BE2C (cell line): ENCODE measurements at places on chromosomes 16 and 17.

GRCh38 chr16:5461141-5461540, 363.5 kb upstream of the EEF2KMT start:
- DNase-seq: peak; percentile 30

GRCh38 chr17:77449373-77449907, 308.7 kb downstream of the SEC14L1 start:
- no peak for DNase-seq

DNA sequence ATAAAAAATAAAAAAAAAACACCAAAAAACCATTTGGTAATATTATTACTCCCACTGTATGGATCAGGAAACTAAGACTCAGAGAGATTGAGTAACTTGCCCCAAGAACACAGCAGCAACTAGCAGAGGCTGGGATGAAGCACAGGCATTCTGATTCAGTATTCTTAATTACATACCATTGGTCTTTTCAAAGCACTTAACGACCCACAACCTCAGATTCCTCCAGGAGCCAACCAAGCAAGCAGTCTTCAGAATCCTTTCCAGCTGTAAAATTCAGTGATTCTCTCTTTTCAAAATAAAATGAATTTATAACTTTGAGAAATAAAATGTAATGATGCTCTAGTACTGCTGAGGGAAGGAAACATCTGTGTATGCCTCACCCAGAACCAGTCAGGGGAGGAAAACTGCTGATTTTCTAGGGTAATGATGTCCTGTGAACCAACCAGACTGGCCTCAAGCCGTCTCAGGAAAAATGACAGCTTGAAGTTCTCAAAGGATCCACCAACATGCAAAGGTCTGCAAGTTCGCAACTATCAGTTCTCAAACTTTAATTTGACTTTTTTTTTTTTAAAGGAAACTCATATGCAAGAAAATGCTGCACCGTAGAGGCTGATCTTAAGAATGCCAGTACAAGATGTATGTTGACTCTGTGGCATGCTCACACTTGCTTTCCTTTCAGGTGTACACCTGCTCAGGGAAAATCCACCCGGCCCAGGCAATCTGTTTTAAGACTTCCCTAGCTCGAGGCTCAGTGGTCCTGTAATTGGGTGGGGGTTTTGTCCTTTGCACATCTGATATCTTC, 9.0 kb downstream of the CUEDC1 start:
- no peak for DNase-seq

DNA sequence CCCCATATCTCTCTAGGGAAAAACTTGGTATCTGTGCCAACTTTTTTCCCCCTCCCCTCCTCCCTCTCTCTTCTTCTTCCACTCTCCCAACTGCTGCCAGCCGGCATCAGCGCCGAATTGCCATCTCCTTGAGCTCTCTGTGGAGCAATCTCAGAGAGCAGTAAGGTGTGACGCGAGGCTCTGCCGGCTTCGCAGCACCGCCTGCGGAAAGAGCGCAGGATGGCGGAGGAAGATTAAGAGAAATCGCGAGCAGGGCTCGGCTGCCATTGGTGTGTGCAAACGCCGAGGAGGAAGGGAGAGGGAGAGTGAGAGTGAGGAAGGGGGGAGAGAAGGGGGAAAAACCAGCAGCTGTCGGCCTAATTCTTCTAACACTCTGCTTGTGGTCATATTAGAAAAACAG, 44.2 kb downstream of the NEUROD2 start:
- DNase-seq: peak; percentile 42

- DNase-seq: no peak
Observed at GRCh38 chr17:43616029-43616351, 45.7 kb downstream of the MEOX1 start.

DNA sequence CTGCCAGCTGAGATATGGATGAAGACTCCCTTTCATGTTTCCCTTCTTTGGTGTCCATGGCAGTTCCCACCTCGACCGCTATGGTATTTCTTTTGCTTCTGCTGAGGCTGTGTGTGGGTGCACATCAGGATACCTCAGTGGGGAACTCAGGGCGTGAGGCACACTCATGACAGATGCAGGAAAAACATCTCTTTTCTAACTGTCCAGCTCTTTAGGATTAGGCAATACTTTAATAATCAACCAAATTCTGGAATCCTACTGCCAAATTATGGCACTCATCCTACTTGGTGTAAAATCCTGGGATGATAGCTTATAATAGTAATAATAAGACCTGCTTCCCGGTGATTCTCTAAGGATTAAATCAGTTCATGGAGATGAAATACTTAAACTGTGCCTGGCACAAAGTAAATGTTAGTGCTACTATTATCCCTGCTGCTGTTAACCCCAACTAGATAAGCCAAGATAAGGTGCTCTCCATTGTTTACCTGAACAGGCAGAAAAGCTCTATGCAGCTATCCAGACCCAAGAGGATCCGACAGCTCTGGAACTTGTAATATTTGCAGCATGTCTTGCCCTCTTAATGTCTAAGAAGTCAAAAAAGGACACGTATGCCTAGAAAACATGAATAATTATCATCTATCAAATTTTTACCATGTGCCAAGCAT, 543.3 kb downstream of the WWOX start:
- DNase-seq: no peak

GRCh38 chr17:80050706-80051105, 14.3 kb downstream of the CCDC40 start:
- no peak for DNase-seq

DNA sequence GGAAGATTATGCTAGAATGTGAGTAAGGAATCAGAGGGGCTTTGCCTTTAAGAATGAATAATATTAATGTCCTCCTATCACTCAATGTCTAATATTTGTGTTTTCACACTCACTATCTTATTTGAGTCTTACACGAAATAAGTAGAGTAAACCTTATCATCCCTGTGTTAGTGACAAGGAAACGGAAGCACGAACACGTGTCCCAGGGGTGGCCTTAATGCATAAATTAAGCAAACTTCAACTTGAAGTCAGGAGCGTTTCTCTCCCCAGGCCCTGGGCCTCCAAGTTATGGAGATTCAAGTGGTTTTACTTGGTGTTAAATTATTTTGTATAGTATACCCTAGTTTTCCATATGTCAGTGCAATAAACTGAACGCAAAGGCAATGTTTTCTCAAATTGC, 96.0 kb downstream of the WDR59 start:
- DNase-seq: no peak

GRCh38 chr17:957856-958421, 21.6 kb downstream of the NXN start:
- DNase-seq: no peak

GRCh38 chr17:43801844-43802243, 21.6 kb downstream of the CFAP97D1 start:
- DNase-seq: no peak

GRCh38 chr16:1182316-1182671, 29.4 kb downstream of the CACNA1H start:
- peak; percentile 71 for DNase-seq

- DNase-seq: no peak
Observed at GRCh38 chr16:27759301-27759871, 209.4 kb downstream of the KATNIP start.

GRCh38 chr17:47720754-47721533, 12.1 kb upstream of the TBX21 start:
- peak; percentile 40 for DNase-seq

- DNase-seq: no peak
Observed at GRCh38 chr17:16081507-16082087, 82.0 kb downstream of the TTC19 start.

- no peak for DNase-seq
Observed at GRCh38 chr16:85449191-85449884, 163.8 kb upstream of the GSE1 start.

GRCh38 chr16:77794586-77794985, 6.2 kb downstream of the VAT1L start:
- no peak for DNase-seq

- no peak for DNase-seq
Observed at GRCh38 chr16:51607201-51607651, 456.2 kb upstream of the SALL1 start.

DNA sequence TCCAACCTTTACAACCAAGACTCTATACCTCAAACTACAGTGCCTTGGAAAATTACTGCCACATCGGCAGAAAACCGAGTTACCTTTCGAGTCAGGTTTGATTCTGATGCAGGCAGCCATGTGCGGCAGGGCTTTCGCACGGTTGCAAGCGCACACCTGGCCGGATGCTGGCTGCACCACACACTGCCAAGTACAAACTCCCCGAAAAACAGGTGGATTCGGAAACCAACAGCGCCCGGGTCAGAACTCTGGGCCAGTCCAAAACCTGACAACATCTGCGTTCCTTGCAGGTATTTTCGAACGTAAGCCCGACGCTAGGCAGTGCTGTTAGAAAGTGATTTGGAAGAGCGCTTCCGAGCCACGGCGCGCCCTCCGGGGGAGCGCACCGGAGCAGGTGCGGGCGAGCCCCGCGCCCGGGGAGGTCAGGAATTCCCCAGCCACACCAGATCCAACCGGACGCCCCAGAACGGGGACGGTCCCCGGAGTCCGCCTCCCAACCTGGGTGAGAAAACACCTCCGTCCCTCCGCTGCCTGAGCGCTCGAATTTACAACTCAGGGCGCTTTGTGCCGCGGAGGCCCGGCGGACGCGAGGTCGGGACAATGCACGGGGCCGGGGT, 1.2 kb downstream of the USP7 start:
- DNase-seq: no peak

- no peak for DNase-seq
Observed at GRCh38 chr17:57213180-57213825, 43.0 kb upstream of the MSI2 start.

- DNase-seq: peak; percentile 99
Observed at GRCh38 chr17:67717624-67718324, at the start of gene NOL11. TSS of gene NOL11 (plus strand) at chr17:67717936. CDS start at chr17:67717948, 12 bp downstream.

- no peak for DNase-seq
Observed at GRCh38 chr17:74211912-74212208, 1.5 kb upstream of the TTYH2 start.

GRCh38 chr17:80618304-80618703, 73.7 kb downstream of the RPTOR start:
- no peak for DNase-seq
